CD4-positive, alpha-beta T cell treated with Interleukin-15 for 1 hour (primary cell): ENCODE measurements at places on chromosomes 6 and 20.

- no peak for DNase-seq
Observed at GRCh38 chr6:42010185-42010891, 40.0 kb upstream of the TAF8 start.

GRCh38 chr6:46720401-46720800 lies 14.8 kb downstream of the PLA2G7 start:
- no peak for DNase-seq

DNA sequence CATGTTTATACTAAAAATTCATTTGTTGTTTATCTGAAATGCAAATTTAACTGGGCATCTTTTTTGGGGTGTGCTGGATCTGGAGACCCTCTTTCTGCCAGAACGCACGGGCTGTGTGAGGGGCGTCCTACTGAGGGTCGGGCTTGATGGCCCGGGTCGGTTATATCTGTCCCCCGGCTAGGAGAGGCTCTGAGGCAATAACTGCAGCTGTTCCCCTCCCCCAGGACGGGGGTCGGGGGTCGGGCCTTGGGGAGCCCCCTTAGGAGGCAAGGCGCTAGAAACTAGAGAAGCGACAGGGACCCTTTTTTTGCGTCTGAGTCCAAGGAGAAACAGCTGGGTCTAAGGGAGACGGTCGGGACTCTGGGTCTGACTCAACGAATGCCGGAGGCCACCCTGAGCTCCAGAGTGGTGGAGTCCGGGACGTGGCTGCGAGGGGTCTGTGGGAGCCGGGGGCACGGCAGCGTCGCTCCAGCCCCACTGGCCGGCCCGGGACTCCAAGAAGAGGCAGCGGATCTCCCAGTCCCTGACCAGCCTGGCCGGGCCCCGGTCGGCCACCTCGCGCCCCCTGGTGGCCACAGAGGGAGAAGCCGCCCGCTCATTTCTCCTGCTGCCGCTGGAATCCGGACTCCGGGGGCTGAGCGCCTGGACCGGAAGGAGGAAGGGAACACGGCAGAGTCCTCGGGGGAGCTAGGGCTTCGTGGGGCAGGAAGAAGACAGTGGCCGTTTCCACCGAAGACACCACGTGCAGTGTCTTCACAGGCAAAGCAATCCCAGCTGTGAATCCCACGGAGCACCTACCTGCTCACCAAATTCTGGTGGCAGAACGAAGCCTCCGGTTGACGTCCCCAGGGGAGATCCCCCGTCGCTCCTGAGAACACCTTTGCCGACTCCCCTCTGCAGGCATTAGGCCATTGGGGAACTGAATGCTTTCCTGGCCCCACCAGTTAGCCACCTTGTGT lies 24.0 kb upstream of the SCML4 start:
- DNase-seq = peak; percentile 72

DNA sequence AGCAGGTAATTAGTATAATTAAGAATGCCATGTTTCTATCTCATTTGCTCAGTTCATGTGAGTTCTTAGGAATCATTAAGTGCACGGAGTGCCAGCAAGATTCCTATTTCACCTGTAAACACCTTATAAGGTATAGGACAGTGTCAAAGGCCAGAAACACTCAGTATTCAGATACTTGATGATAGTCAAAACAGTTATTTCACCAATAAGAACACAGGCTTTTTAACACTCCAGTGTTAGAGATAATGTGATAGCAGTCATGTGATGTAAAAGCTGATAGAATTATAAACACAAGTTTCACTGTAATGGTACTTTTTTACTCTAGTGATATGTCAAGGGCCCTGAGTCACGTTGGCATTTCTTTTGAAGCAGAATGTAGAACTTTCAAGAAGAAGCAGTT lies at the start of gene GPRC6A:
TSS of gene GPRC6A (minus strand) at position 101 of the 400 bp plus-strand sequence. CDS start at position 31, 70 bp downstream.
- DNase-seq = no peak

GRCh38 chr6:130070326-130070725 lies 51.9 kb downstream of the L3MBTL3 start:
- DNase-seq = no peak

DNA sequence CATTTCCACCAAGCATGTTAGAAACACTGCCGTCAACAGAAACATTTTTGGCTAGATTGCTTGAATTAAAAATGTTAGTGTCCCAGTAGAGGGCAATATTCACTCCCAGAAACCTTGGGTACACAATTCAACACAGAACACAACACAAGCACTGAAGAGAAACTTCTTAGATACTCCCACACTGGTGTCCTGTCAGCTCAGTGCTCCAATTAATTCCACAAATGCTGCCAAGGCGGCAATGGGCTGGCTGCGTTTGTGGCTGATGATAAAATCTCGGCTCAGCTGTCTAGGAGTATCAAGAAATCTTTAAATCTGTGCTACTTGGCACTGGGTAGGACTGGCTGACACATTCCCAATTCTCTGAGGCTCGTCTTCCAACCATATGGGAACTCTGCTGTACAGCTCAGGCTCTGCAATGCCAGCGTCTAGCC lies 39.3 kb downstream of the BEND3 start:
- DNase-seq = no peak

DNA sequence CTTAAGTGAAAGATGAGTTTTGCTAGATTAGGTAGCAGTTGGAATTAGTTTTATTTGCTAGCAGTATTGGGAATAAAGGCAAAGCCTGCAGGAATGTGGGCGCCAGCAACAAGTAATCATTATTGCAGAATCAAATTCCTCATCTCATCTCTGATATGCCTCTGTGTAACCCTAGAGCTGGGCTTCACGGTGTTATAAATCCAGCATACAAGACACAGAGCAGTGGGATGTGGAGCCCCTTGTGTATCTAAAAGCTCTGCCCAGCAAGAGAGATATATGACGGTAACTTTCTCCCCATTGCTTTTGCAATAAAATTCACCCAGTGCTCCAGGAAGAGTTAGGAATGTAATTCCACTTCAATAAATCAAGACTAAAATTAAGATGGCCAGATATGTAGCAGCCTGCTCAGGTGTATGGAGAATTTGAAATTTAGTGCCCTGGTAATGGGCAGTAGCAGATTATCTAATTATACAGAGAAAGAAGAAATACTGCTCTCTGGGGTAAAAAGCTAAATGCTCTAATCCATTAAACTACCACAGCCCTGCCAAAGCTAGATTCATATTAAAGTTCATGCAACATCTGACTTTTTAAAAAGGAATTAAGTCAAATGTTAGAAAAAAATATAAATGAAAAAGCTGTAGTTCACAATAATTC lies 5.6 kb upstream of the BLOC1S5 start:
- DNase-seq = no peak

DNA sequence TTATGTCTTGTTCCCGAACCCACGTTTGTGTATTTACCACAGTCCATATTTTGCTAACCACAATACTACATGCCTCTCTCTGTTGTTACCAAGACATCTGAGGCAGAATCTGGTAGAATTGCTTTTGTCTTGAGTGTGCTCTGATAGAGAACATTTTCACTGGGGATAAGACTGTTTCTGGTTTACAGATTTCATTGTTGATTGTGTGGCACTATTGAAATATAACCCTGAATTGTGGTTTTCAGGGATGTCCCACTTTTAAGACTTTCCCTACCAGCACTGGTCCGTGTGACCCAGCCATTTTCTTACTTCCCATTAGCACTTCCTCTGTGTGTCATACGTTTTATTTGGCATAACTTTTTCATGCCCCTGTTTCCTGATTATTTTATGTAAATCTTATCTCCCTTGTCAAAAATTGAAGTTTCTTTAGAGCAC lies 12.2 kb downstream of the NCOA7 start:
- DNase-seq = no peak

GRCh38 chr6:37005827-37006567 lies 542 bp downstream of the FGD2 start:
- no peak for DNase-seq

DNA sequence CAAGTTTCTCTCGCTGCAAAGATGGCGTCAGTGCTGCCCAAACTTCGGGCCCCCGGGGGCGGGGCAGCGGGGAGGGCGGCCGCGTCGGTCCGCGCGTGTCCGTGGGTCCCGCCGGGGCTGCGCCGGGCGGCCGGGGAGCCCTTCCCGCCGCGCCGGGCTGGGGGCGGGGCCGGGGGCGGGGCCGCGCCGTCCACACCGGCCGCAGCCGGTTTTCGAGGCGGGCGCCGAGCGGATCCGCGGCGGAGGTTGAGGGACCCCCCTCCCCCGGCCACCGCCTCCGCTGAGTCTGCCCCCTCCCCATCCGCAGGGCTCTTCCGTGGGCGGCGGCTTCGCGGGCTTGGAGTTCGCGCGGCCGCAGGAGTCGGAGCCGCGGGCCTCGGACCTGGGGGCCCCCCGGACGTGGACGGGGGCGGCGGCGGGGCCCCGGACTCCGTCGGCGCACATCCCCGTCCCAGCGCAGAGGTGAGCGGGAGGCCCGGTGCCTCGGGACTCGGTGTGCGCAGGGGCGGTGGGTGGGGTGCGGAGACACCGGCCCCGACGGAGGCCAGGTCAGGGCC lies 572 bp downstream of the SLC2A4RG start:
- peak; percentile 48 for DNase-seq

GRCh38 chr6:46891252-46891795 lies 30.4 kb downstream of the ADGRF5 start:
- no peak for DNase-seq

DNA sequence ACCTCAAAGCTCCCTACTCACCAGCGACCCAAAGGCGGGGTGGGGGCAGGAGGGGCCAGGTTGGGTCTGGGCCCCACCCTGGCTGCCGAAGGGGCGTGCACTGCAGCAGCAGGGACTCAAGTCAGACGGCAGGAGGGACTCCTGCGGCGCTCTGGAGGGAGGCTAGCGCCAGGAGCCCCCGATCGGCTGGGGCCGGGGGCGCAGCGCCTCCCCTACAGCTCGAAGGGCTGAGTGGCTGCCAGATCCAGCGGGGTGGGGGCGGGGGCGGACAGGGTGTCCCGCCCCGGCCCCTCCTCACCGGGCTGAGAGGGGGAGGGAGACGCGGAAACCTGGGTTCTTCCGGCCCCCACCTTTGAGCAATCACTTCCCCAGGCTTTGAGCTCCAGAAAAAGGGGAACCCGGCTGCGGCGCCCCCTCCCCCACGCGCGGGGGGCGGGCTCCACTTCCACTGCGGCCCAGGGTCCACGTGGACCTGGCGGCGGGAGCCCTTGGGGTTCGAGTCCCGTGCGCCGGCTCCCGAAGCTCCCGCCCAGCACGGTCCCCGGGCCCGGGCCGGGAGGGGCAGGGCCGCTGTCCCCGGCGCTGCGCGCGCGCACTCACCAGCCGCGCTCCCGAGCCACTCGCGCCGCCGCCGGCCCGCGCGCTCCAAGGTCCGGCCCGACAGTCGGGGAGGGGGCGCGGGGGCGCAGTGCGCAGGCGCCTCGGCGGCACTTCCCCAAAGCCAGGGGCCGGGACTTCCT lies at the start of gene RGS19:
TSS of gene RGS19 (minus strand) at position 246 of the 740 bp plus-strand sequence. CDS start 2,632 bp downstream, outside the sequence.
- peak; percentile 88 for DNase-seq

DNA sequence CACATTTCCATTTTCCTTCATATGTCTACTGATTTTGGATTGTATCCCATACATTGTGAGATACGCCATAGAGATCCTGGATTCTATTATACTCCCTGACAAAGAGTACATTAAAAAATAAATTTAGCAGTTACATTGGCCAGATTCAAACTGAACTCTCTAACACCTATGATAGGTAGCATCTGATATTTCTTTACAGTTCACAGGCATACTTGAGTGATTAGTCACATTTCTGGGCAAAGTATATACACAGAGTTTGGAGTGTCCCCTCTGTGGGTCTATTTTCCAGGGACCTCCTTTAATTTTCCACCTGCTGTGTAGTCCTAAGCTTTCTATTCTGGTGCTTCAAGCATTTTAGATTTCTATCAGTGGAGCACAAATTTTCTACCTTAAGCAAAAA lies 96.4 kb downstream of the TBC1D32 start:
- DNase-seq = no peak

- DNase-seq = no peak
Observed at GRCh38 chr20:23195636-23196035, 109.5 kb upstream of the CD93 start.

DNA sequence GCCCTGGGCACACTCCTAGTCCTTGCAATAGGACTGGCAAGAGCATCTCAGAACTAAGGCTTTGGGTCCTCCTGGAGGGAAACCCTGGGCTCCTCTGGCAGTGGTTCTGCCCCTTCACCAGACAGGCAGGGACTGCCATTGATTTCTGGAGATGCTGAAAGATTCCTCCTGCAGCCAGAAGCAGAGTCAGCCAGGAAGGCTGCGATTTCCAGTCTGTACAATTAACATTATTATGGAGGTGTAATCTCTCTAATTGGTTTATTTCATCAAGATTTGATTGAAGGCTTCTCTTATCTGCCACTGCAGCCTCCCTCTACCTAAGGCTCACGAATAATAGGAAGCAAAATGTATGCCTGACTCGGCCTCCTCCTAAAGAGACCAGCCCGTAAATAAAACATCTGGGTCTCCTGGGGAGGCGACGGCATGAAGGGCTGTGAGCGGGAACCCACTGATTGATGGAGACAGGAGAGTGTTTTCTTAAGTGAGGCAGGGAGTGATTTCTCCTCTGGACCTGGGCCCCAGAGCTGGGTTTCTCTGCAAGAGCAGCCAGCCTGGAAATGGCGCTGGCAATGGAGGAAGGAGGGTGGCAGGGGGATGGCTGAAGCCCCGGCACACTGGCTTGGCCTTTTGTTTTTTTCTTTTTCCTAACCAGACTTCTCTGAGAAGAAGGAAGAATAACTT lies 689.6 kb downstream of the DHX35 start:
- no peak for DNase-seq

- DNase-seq = no peak
Observed at GRCh38 chr6:137777687-137778075, 89.4 kb upstream of the TNFAIP3 start.

DNA sequence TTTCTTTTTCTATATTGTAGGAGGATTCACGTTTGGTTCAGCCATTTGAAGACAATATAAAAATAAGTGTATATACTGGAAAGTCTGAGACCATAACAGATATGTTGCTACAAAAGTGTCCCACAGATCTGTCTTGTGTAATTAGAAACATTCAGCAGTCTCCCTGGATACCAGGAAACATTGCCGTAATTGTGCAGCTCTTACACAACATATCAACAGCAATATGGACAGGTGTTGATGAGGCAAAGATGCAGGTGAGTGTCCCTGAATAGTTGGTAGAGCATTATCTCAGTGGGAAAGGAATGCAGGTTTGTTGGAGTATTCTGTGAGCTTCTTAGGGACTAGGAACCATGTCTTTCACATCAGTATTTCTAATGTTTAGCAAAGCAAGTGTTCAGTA lies 18.3 kb upstream of the ADGRF4 start:
- no peak for DNase-seq

GRCh38 chr20:47950124-47950912 lies 165.0 kb upstream of the SULF2 start:
- no peak for DNase-seq

DNA sequence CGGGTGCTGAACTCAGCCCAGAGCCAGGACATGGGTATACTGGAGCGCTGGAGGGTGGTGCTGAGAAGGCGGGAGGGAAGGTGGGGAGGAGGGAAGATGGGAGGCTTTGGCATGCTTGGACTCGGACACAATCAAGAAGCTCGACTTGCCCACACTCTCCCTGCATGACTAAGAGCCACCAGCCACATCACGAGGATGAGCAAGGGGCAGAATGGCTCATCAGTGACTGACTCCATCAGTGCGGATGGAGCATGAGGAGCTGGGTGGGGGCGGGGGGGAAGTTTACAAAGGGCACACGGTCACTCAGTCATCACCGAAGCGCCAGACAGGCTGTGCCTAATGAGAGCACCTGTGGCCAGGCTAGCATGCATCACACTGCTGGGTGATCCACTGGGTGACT lies 222.8 kb downstream of the KIF16B start:
- no peak for DNase-seq
